Regular cardiac myocyte (primary cell): ENCODE measurements at places on chromosomes 5 and 9. TPM values are rescaled to one million over a fixed set of nuclear protein-coding genes. Genes with fewer than 3 reads are reported as not detected.

The PCDHA1 gene
- 0.28 TPM in 1 of 2 replicates, not detected in the other for total RNA-seq

The SHISAL2B gene
- not detected in 2 replicates for total RNA-seq

The ZFP37 gene
- 1.7 and 2.3 TPM in 2 replicates for total RNA-seq

The SLC34A1 gene
- total RNA-seq, result not detected in 2 replicates

The RALGDS gene
- total RNA-seq, result 23.4 and 38.5 TPM in 2 replicates

The TERT gene
- not detected in 2 replicates for total RNA-seq

The SHC3 gene
- 17.8 and 22.3 TPM in 2 replicates for total RNA-seq

The TUSC1 gene
- 8.4 and 11.0 TPM in 2 replicates for total RNA-seq
